T-cell (primary cell): ENCODE measurements at places on chromosomes 11 and 22.

- no peak for DNase-seq
These were observed 6.0 kb upstream of the FXYD6 start for GRCh38 chr11:117882311-117882905.

DNA sequence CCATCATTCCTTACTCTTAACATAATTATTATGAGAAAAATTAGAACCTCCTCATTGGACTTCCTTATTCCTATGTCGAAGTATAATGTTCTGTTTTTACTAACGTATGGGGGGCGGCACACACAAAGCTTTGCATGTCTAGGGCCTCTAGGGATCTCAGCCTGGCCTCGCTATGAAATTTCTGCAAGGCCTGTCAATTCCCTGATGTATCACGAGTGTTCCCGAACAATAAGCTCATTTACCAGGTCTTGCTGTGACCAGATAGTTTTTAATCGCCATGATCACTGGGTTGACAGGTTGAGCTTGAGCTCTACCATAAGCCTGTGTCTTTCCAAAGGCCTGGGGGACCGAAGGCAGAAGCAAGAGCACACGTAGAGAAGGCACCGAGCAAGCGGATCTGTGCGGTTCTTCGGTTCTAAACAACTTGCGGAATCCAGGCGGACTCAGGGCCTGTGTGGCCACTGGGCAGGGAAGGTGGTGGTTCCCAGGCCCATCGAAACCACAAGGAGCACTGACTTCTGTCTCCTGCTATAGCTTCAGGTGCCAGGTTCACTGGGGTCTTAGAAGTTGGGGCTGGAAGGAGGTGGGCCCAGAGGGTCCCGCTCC lies 10.4 kb upstream of the FXYD2 start:
- no peak for DNase-seq

DNA sequence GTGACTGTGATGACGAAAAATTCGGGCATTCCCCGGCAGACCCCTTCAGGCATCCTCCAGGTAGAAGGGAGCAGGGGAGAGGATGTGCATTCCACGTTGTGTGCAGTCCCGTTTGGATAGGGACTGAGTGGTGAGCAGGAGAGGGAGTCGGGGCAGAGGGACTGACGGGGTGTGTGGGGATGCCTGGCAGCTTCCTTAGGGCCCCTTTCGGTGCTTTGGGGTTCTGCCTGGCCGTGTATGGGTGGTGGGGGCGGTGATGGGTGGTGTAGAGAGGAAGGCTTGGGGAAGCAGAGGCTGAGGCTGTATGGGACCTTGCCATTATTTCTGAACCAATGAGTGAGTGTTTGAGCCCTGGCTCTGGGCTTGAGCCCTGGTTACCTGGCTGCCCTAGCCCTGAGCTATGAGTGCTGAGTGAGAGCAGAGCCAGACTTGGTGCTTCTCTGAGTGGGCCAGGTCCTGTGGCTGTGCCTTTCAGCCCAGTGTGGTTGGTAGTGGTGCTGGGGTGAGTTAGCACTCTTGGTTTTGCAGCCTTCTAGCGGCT lies 914 bp downstream of the INPPL1 start:
- no peak for DNase-seq

DNA sequence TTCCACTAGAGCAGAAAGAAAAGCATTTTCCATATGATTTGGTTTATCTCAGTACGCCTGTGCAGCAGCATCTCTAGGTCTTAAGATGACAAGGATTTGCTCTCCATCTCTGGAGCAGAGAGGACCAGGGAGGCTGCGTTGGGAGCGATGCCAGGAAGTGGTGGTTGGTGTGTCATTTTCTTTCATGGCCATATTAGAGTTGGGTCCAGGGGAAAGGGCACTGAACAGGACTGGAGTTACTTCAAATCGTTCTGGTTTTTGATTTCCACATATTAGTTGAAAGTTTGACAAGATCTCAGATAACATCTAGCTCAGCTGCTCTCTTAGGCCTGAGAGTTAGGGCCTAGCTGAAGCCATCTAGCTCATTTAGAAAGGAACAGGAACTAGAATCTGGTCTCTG lies 157.7 kb downstream of the ADAMTS15 start:
- DNase-seq: no peak

- no peak for DNase-seq
These were observed 92.7 kb downstream of the MSANTD4 start for GRCh38 chr11:105929084-105929955.

- no peak for DNase-seq
These were observed 19.9 kb upstream of the CCDC86 start for GRCh38 chr11:60821827-60822599.
